ENCODE measurements at places on chromosomes 13 and 19.

DNA sequence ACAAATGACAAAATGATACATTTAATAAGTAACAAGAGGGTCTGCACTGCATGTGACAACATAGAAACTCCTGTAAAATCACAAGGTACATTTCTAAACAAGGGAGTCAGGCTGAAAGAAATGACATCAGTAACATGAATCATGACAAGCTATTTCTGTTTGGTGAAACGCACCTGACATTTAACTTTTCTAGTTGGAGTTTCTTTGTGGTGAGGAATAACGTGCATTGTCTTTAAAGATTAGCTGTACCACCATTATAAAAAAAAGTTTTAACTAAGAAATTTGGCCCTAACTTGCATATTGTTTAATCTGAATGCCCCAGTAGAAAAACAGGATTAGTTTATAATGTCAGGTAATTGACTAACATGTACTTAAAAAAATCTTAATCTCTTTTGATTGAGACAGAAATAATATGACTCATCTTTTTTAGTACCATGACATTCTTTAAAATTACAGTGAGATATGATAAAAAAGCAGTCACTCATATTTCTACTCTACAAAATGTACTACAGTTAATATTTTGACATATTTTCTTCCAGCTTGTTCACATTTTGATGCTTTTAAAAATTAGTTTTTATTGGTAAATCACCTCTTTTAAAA lies 418.2 kb downstream of the KLF12 start:
- H3K4me3 ChIP-seq = no peak overlapping the region
- DNase-seq = no peak
- no peak overlapping the region for H3K27ac ChIP-seq
- H3K4me1 ChIP-seq = peaks cover 4% of the 10 kb centered on the region
- no peaks in the 10 kb centered on the region for H3K36me3 ChIP-seq

GRCh38 chr19:2492870-2493269 lies 16.9 kb downstream of the GADD45B start:
- no peak overlapping the region for H3K4me3 ChIP-seq
- peaks cover 8% of the 10 kb centered on the region for H3K27me3 ChIP-seq
- H3K36me3 ChIP-seq = no peaks in the 10 kb centered on the region
- no peak for DNase-seq
- no peak overlapping the region for H3K27ac ChIP-seq

DNA sequence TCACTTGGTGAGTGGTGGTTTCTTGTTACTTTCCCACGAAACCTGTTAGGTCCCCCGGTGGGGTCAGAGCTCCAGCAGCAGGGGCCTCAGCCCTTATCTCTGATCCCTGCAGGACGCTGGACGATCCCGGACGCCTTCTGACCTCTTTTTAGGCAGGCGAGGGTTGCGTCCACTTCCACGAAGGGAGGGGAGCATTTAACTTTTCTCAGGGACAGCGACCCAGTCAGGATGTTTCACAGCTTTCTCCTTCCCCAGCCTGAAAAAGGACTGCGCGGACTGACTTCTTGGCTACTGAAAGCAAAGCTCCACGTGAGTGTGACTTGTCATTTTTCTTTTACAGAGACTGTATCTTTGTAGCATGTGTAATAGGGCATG lies 692 bp downstream of the ZNF234 start:
- DNase-seq = no peak
- H3K27me3 ChIP-seq = no peaks in the 10 kb centered on the region
- peak overlapping the region; percentile 78 for H3K27ac ChIP-seq
- peak overlapping the region; percentile 97 for H3K4me3 ChIP-seq
- peaks cover 15% of the 10 kb centered on the region for H3K4me1 ChIP-seq

DNA sequence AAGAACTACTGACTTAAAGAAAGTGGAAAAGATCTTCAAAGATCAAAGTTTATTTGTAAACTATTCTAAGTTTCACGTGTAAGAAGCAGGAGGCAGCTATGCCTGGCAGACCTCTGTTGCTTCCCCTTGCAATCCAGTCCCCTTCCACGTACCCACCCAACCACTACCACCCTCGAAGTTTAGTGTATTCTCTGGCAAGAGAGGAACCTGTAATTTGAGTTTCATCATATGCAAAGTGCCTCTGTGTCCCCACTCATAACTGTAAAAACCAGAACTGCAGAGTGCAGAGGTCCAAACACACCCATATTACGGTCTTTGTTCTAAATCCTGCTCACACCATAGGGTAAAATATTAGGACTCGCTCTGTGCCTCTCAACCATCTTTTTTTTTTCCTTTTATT lies 75.8 kb upstream of the FRY start:
- H3K4me3 ChIP-seq = no peak overlapping the region
- no peaks in the 10 kb centered on the region for H3K27me3 ChIP-seq
- no peaks in the 10 kb centered on the region for H3K36me3 ChIP-seq
- no peak for DNase-seq
- H3K4me1 ChIP-seq = no peaks in the 10 kb centered on the region

DNA sequence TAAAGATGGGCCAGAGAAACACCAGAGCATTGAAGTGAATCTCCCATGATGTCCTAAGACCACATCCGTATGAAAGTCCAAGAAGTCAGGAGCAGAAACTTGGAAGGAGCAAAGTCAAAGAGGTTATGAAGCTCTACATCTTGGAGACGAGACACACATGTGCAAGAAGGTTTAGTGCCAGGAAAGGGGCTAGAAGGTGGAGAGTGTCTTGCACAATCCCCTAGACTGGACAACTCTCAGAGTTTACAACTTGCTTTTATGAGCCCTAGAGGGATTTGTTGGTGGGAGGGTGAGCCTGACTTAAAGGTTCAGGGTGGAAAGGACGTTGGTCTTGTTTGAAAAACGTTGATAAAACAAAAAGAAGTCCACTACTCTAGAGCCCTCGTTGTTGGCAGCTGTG lies 150.6 kb downstream of the GPC6 start:
- DNase-seq = no peak
- no peaks in the 10 kb centered on the region for H3K27me3 ChIP-seq
- no peaks in the 10 kb centered on the region for H3K36me3 ChIP-seq
- no peak overlapping the region for H3K4me3 ChIP-seq
- H3K4me1 ChIP-seq = no peaks in the 10 kb centered on the region

DNA sequence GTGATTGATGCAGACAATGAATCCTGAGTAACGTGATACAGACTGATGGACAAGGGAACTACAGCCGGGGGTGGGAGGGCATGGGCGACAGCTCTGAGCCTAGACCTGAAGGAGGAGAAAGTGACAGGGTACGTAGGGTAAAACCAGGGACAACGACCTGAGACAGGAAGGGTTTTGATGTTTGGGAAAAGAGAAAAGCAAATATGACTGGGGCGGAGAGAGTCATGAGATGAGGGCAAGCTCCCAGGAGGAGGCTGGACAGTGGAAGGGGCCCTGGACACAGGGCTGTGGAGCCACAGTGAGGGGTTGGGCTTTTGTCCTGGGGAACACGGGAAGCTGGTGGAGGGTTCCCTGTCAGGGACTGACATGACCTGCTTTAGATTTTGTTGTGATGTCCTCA lies 34.2 kb downstream of the ZNF611 start:
- H3K27ac ChIP-seq = no peak overlapping the region
- H3K36me3 ChIP-seq = peaks cover 12% of the 10 kb centered on the region
- H3K4me1 ChIP-seq = no peaks in the 10 kb centered on the region
- no peaks in the 10 kb centered on the region for H3K27me3 ChIP-seq

GRCh38 chr13:79581870-79582315 lies 100.9 kb downstream of the NDFIP2 start:
- DNase-seq = no peak
- no peaks in the 10 kb centered on the region for H3K27me3 ChIP-seq
- no peaks in the 10 kb centered on the region for H3K36me3 ChIP-seq
- H3K4me3 ChIP-seq = no peak overlapping the region

GRCh38 chr13:110907301-110907700 lies 7.6 kb downstream of the ANKRD10 start:
- no peak for DNase-seq
- peaks cover 23% of the 10 kb centered on the region for H3K36me3 ChIP-seq
- H3K4me1 ChIP-seq = peaks cover 51% of the 10 kb centered on the region
- H3K4me3 ChIP-seq = no peak overlapping the region
- peak overlapping the region; percentile 100 for H3K27ac ChIP-seq
- no peaks in the 10 kb centered on the region for H3K27me3 ChIP-seq

DNA sequence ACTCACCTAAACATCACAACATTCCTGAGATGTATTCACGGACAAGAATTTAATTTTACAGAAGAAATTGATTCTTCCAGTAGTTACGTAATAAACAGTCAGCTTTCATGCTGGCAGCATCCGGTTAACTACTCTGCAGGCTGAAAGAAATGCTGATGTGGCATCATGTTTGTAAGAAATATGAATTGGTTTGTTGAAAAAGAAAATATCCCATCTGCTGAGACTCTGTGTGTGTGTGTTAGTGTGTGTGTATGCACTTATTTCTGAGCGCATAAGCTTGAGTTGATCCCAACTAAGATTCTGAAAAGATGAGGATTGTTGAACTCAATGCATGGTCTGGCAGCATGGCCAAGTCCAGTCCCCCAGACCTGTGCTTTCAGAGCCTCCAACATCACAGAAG lies 74.3 kb upstream of the FAM216B start:
- H3K27me3 ChIP-seq = no peaks in the 10 kb centered on the region
- no peaks in the 10 kb centered on the region for H3K36me3 ChIP-seq
- H3K4me1 ChIP-seq = no peaks in the 10 kb centered on the region
- H3K27ac ChIP-seq = no peak overlapping the region
- DNase-seq = no peak
- no peak overlapping the region for H3K4me3 ChIP-seq

GRCh38 chr19:709196-709964 lies 645 bp downstream of the PALM start:
- peak overlapping the region; percentile 64 for H3K4me3 ChIP-seq
- H3K36me3 ChIP-seq = no peaks in the 10 kb centered on the region
- DNase-seq = no peak
- peaks cover 19% of the 10 kb centered on the region for H3K4me1 ChIP-seq

GRCh38 chr13:51894239-51894638 lies 32.5 kb downstream of the CCDC70 start:
- H3K27me3 ChIP-seq = no peaks in the 10 kb centered on the region
- no peaks in the 10 kb centered on the region for H3K4me1 ChIP-seq
- H3K36me3 ChIP-seq = no peaks in the 10 kb centered on the region
- no peak overlapping the region for H3K4me3 ChIP-seq
- H3K27ac ChIP-seq = no peak overlapping the region

All from transverse colon (tissue), 4 donors.